ENCODE measurements at places on chromosomes 6 and 20. TPM values are rescaled to one million over a fixed set of nuclear protein-coding genes. Genes with fewer than 3 reads are reported as not detected.

GRCh38 chr20:49283176-49283702 lies 5.4 kb upstream of the ZNFX1 start:
- no peak for DNase-seq

DNA sequence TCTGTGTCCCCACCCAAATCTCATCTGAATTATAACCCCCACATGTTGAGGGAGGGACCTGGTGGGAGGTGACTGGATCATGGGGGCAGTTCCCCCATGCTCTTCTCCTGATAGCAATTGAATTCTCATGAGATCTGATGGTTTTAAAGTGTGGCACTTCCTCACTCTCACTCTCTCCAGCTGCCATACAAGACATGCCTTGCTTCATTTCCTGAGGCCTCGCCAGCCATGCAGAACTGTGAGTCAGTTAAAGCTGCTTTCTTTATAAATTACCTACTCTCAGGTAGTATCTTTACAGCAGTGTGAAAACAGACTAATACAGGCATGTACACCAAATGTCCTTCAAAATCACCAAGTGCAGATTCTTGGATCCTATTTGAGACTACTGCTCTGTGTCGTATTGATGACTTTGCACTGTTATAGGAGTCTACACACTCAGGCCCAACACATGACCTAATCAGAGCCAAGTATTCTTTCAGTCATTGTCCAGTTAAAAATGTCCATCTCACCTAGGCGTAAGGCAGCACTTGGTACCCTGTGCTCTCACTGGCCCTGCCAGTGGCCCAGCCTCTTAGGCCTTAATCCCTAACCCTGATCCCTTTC lies 52.8 kb upstream of the UST start:
- no peak for DNase-seq

DNA sequence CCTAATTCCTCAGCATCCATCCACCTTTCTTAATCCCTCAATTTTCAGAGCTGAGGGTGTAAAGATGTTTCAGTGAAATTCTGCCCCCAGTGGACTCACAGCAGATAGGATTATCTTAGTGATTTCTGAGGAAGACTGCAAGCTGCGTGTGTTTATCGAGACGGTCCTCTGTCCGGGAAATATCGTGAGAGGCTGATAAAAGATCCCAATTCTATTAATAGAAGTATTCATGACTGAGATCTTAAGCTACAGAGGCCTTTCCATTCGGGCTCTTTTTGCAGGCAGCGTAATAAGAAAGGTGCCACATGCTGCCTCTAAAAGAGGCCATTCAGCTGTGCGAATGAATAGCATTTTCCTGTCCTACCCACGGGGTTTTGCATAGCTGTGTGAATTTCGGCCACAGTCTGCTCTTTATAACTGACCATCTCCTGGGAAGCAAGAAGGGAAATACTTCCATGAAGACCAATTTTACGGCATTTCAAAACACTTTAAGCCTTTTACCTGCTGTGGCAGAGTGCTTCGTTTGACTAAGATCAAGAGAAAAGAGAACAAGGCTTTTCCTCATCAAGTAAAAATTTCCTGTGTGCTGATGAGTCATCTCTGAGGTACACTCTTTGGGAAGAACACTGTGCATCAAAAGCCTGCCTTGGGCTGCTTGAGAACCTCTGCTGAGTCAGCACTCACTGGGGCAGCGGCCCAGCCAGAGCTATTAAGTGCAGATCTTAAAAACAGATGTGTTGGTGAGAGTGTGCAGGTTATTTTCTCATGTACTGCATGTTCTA lies 208.8 kb downstream of the ARHGAP18 start:
- DNase-seq: no peak

- DNase-seq: no peak
These were observed 196.6 kb downstream of the JARID2 start for GRCh38 chr6:15442467-15442866.

The ALDH5A1 gene
- total RNA-seq: 7.2 TPM

DNA sequence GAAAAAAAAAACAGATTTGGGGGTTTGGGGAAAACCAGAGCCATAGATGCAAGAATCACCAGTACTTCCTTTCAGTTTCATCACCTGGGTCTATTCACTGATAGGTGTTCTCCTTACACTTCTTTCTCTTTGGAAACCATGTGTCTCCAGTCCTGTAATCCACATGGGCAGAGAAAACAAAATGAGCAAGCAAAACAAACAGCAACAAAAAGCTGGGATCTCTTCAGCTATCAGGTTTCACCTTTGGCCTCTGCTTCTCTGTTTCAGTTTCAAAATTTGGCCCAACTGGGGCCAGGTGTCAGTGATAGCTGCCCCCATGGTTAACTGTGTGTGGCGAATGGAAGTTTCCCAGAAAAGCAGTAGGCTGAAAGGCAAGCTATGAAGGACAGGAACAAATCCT lies 220.0 kb upstream of the THBS2 start:
- DNase-seq: no peak

The SYNDIG1 gene
- total RNA-seq: 16.4 TPM

The CST7 gene
- not detected for total RNA-seq

GRCh38 chr6:159421586-159421985 lies 252.4 kb downstream of the FNDC1 start:
- no peak for DNase-seq

- DNase-seq: no peak
These were observed 37.0 kb downstream of the PRDM1 start for GRCh38 chr6:106122938-106123656.

DNA sequence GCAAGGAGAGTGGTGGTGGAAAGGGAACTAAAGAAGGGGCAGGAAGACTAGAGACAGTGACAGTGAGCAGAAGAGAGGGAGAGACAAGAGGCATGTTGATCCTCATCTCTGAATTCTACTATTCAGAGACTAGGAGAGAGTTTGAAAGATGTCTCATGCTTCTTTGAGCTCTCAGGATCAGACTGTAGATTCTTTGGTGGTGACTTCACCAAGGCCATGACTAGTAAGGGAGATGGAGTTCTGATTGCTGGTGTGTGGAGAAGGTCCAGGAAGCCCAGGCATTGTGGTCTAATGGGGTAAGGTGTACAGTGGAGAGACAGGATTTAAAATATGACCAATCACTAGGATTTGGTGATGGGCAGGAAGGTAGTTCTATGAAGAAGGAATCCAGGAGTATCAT lies 713 bp downstream of the WFDC9 start:
- DNase-seq: no peak

The OPN5 gene
- total RNA-seq: not detected

GRCh38 chr6:125733516-125734300 lies 15.7 kb upstream of the HEY2 start:
- DNase-seq: no peak

- DNase-seq: no peak
These were observed 4.5 kb upstream of the FAM110A start for GRCh38 chr20:828987-829386.

DNA sequence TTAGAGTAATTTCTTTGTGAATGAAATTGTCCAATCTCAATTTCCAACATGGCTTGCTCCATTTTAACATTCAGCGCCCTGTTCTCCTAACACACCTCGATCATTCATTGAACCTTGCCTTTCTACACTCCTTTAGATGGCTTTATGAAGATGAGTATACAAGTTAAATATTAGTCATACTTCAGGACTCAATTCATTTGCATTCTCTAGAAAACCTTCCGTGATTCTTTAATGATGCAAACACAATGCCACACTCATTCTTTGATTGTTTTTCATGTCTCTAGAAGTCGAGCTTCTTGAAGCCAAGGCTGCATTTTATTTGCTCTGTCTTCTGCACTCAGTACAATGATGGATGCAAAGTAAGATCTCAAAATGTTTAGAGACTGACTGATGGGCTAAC lies 641.2 kb downstream of the DOK5 start:
- no peak for DNase-seq

DNA sequence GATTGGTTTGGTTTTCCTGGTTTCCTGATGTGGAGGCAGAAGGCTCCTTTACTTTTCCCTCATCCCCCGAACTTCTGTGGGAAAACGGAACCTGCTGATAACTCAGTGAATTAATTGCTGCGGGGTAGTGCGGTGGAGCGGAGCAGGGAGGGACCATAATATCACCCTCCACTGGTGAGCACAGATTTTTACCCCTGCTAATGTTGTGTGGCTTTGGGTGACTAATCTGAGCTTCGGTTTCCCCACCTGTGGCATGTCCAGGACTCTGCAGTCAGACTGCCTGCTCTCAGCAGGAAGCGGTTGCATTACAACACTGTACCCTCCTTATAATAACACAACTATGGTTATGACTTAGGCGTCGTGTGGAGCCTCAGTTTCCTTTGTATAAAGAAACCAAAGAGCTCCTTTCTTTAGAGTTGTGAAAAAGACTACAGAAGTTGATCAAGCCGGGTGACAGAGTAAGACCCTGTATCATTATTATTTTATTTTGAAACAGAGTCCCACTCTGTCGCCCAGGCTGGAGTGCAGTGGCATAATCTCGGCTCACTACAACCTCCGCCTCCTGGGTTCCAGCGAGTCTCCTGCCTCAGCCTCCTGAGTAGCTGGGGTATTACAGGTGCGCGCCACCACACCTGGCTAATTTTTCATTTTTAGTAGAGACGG lies 2.2 kb upstream of the ID1 start:
- DNase-seq: no peak

DNA sequence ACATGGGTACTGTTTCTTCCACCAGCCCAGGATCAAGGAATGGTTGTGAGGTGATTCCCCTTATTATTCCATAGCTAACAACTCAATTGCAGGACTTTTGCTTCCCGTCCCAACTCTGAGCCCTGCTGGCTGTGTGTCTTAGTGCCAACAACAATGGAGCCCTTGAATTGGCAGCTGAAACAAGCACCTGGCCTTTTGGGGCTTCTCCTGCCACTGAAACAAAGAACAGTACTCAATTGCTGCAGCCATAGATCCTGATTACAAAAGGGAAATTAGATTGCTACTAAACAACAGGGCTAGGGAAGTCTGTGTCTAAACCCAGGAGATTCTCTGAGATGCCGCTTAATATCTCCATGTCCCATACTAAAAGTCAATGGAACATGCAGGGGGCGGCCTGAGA lies 61.3 kb upstream of the CARMIL1 start:
- no peak for DNase-seq

The TMEM200A gene
- 12.4 TPM for total RNA-seq

- DNase-seq: no peak
These were observed 30.1 kb upstream of the NTSR1 start for GRCh38 chr20:62678553-62678952.

The SEC63 gene
- 155 TPM for total RNA-seq

- DNase-seq: no peak
These were observed 18.9 kb downstream of the CDH22 start for GRCh38 chr20:46289432-46289831.

The BPIFB4 gene
- total RNA-seq: not detected

DNA sequence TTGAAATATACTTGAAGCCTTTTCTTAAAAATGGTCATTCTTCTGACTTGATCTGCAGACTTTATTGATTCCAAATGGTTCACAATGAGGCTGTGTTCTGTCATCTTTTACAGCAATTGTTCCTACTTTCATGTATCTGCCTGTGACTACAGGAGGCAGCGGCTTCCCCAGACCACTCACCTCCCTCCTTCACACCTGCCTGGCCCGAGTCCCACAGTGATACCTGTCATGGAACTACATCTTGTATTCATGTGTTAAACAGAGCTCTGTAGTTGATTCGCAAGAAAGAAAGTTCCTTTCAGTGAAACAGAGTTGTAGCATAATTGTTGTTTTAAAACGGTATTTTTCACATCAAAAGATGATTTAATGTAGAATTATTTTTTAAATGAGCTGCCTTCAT lies 673.5 kb upstream of the AGPAT4 start:
- no peak for DNase-seq

DNA sequence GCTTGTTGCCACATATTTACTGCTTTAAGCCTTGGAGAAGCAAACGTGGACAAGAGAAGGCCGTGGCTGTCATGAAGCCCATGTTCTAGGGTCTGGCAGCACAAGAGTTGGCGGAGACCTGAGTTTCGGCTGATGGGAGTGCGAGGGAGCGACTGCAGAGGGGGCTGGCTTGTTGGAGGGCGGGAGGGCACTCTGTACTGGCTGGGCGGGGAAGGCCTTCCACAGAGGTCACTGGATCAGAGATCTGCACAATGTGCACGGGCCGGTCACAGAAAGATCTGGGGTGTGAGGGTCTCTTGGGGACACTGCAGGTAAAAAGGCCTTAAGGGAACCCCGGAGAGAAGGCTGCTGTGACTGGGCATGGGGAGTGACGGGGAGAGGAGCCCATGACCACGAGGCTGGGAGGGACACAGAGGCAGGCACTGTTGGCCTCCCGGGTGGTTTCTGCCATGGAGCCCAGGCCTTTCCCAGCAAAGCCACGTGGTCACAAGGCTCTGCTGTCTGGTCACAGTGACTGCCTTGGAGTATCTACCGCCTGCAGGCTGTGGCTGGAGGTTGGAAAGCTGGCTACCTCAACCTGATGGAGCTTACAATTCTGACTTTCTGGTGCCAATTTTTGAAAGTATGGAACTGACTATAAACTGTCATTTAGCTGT lies 23.8 kb downstream of the FOXC1 start:
- peak; percentile 59 for DNase-seq

The NQO2 gene
- 35.1 TPM for total RNA-seq

DNA sequence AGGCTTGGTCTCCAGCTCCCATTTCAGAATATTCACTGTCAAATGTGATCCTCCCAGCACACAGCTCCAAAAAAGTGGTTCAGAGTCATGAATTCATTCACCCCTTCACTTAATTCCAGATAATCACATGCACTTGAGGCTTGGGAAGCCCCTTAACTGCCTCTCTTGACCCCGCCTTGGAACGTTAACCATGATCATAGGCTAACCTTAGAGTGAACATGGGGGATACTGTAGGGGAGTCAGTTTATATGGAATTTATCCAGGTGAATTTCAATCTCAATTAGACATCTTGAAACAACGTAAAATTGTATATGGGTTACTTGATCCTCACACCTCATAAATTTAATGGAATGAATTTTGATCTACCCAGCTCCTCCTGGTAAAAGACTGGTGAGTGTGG lies 346.8 kb upstream of the ARID1B start:
- no peak for DNase-seq

DNA sequence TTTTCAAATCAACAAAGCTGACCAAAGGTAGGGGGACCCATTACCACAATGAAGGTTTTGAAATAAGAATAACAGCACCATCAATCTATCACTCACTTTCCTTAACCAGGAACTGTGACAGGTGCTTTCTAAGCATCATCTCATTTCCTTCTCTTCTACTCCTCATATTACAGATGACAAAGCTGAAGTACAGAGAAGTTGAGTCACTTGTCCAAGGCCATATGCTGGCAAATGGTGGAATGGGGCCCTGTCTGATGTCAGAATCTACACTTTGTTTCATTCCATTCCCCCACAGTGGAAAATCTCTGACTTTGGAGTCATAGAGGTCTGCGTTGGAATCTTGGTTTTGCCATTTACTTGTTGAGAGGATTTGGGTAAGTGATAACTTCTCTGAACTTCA lies 222.5 kb upstream of the LRFN2 start:
- DNase-seq: no peak

The HDGFL1 gene
- total RNA-seq: not detected

- DNase-seq: no peak
These were observed 151.2 kb downstream of the TFAP2C start for GRCh38 chr20:56780266-56780665.

The EYS gene
- total RNA-seq: not detected

GRCh38 chr20:14879020-14879697 lies 541.7 kb upstream of the FLRT3 start:
- DNase-seq: no peak

The TRIM10 gene
- not detected for total RNA-seq

- DNase-seq: peak; percentile 47
These were observed 3.9 kb upstream of the DEF6 start for GRCh38 chr6:35293681-35294080.

GRCh38 chr6:12419631-12420272 lies 129.6 kb downstream of the EDN1 start:
- DNase-seq: no peak

GRCh38 chr6:99270826-99271225 lies 78.6 kb downstream of the FAXC start:
- DNase-seq: no peak

GRCh38 chr6:145608850-145609249 lies 126.5 kb downstream of the EPM2A start:
- DNase-seq: no peak
